ENCODE measurements at places on chromosomes 5 and 9. TPM values are rescaled to one million over a fixed set of nuclear protein-coding genes. Genes with fewer than 3 reads are reported as not detected.

DNA sequence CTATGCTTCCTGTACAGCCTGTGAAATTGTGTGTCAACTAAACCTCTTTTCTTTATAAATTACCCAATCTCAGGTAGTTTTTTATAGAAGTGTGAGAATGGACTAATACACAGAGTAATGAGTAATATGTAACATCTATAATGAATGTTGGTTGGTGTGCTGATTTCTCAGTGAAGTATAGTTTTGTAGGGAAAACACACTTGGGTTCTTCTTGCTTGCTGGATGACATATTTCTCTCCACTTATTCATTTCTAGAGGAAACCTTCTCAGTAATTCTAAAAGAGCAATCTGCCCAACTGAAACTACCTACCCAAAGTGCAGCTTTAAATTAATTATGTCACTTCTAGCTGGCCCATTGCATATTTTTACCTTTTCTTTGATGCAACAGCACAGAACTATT is 81.1 kb upstream of the RORB start:
- no peak for DNase-seq
- no peak overlapping the region for H3K27ac ChIP-seq
- H3K4me3 ChIP-seq: no peak overlapping the region
- no peaks in the 10 kb centered on the region for H3K36me3 ChIP-seq
- no peaks in the 10 kb centered on the region for H3K27me3 ChIP-seq

Gene ACO1
- 158 TPM for polyA plus RNA-seq

GRCh38 chr9:89923961-89924504 is 319.2 kb downstream of the GADD45G start:
- no peak overlapping the region for H3K27ac ChIP-seq
- peaks cover 3% of the 10 kb centered on the region for H3K27me3 ChIP-seq
- H3K4me1 ChIP-seq: no peaks in the 10 kb centered on the region
- no peak overlapping the region for H3K4me3 ChIP-seq

Gene GMCL2
- polyA plus RNA-seq: not detected

Gene FOXD4L3
- polyA plus RNA-seq: not detected

DNA sequence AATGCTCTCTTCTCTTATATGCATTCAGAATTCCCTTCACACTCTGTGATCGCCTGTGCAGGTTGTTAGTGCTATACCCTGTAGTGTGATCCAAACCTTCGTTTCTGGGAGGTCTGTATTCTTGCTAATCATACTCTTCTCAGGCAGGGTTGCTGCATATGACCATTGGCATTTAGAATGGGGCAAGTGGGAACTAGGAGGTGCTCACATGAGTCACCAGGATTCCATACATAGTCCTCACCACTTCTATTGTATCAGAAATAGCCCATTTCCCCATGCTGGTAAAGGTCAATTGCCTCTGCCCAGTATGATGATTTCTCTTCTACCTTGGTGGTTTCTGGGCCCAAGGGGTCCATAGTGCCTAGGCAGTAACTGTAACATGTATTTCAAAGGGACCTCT is 443.5 kb upstream of the CDH6 start:
- no peaks in the 10 kb centered on the region for H3K4me1 ChIP-seq
- no peaks in the 10 kb centered on the region for H3K36me3 ChIP-seq
- H3K27ac ChIP-seq: no peak overlapping the region
- H3K4me3 ChIP-seq: no peak overlapping the region

DNA sequence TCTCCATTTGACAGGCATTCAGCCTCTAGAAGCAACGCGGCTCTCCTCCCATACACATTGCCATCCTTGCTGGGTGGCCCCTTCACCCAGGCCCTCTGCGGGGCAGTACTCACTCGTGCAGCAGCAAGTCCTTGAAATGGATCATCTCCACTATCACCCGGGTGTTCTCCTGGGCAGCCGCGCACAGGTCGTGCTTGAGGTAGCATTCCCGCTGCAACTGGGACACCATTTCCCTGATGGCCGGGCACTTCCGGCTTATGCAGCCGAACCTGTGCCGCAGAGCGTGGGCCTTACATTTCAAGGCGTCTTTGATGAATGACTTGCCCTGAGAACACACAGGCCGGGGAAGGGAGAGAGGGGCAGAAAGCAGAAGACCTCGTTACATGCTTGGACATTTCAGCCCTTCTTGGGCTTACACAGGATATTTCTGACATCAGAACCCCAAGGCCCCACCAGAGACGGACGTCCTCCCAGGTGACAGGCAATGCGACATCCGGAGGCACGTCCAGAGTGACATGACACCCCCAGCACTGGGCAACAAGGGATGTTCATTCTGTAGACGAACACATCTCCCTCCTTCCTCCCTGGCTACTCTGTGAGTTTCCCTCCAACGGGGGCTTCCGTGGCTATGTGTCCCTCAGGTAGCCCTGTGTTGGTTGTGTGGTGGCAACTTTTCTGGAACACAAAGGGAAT is 5.0 kb downstream of the STC2 start:
- H3K4me3 ChIP-seq: no peak overlapping the region
- H3K27me3 ChIP-seq: no peaks in the 10 kb centered on the region
- H3K4me1 ChIP-seq: peaks cover 36% of the 10 kb centered on the region
- H3K36me3 ChIP-seq: peaks cover 15% of the 10 kb centered on the region

Gene ZDHHC12
- polyA plus RNA-seq: 27.3 TPM

DNA sequence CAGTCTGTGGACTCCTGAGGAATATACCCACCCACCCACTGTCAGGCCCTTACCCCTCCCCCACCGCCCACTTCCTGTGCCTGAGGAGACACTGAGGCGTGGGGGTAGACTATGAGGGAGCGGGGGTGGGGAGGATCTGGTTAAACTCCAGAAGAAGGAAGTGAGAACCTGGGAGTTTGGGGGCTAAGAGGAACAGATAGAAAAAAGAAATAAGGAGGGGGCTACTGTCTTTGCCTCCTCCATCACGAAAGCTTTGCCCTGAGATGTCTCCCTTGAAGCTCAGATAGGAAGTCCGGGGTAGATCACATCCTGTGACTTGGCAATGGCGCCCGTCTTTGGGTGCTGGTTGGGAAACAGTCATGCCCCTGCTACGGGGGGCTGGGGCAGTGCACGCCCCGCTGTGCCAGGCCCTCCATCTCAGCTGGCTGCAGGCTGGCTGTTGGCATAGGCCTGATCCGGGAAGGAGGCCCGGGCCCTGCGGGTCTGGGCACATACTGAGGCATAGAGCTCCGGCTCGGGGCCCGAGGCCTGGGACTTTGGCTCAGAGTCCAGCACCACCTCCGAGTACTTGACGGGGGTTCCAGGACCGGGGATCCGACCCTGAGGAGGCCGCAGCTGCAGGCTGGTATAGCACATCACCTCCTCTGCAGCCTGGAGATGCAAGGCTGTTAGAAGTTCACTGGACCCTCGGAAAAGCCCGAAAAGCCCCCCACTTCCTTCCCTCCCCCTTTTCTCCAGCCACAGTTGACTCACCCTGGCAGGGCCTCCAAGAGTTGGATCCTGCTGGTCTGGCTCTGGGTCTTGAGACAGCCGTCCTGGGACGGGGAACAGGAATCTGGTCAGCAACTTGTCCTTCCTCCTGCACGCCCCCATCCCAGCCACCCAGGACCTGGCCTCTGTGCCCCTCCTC is 1.0 kb downstream of the SIT1 start:
- H3K36me3 ChIP-seq: no peaks in the 10 kb centered on the region
- no peaks in the 10 kb centered on the region for H3K27me3 ChIP-seq
- no peak for DNase-seq
- H3K4me1 ChIP-seq: peaks cover 5% of the 10 kb centered on the region

DNA sequence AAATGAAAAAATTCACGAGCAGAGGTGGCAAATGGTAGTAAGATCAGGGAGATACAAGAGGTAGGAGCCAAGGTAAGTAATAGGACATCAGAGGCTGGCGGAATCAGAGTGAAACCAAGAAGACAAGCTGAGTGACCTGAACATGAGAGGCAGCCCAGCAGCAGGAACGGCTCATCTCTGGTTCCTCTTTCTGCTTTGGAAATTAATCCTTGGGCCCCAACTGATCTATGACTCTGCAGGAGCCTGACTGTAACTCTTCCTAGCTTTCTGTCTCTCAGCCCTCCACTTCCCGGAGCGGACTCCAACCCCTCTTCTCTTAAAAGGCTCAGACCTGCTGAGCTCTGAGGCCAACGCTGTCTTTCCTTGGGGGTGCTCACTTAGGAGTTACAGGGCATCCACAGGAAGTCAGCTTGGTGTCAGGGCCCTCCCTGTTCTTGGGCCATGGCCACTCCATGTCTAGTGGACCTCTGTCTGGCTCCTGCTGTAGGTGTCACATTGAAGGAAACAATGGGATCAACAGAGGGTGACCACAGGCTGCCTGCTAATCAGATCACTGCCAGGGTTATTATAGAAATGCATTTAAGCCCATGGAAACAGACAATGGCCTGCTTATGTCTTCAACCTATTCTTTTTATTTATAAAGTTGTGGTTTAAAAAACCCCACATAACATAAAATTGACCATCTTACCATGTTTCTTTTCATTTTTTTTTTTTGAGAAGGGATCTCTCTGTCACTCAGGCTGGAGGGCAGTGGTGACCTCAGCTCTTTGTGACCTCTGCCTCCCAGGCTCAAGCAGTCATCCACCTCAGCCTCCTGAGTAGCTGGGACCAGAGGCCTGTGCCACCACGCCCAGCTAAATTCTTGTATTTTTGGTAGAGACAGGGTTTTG is 22.5 kb upstream of the SHB start:
- H3K4me1 ChIP-seq: no peaks in the 10 kb centered on the region
- no peaks in the 10 kb centered on the region for H3K36me3 ChIP-seq
- no peak for DNase-seq
- H3K27me3 ChIP-seq: no peaks in the 10 kb centered on the region
- no peak overlapping the region for H3K27ac ChIP-seq

Gene TMC1
- 0.27 TPM for polyA plus RNA-seq

DNA sequence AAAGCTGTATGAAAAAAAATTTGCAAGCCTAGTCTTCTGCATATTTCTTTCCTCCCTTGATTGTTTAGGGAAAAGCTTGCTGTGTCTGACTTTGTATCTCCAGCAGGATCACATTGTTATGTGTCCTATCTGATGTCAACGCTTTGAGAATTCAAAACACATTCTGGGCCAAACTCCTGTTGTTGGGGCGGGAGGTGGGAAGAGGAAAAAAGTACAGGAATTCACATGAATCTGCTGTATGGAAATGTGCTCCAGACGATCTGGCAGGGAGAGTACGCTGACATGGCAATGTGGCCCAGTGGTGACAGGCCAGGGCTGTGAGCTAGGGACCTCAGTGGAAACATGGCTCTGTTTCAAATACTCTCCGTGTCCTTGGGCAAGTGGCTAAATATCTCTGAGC is 87.4 kb upstream of the GNA14 start:
- H3K27ac ChIP-seq: no peak overlapping the region
- no peaks in the 10 kb centered on the region for H3K4me1 ChIP-seq
- no peak overlapping the region for H3K4me3 ChIP-seq

Gene TMEM252
- polyA plus RNA-seq: not detected

DNA sequence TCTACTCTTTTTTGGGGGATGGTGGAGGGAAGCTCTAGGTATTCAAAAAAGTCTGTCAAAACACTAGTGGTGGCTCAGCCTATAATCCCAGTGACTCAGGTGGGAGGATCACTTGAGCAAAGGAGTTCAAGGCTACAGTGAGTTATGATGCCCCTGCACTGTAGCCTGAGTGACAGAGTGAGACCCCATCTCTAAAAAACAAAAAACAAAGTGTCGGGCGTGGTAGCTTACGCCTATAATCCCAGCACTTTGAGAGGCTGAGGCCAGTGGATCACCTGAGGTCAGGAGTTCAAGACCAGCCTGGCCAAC is 15.8 kb upstream of the SLC35D2 start:
- H3K4me1 ChIP-seq: peaks cover 3% of the 10 kb centered on the region
- no peaks in the 10 kb centered on the region for H3K27me3 ChIP-seq
- no peak overlapping the region for H3K4me3 ChIP-seq
- no peaks in the 10 kb centered on the region for H3K36me3 ChIP-seq
- no peak overlapping the region for H3K27ac ChIP-seq

GRCh38 chr5:171848911-171849520 is 63.4 kb downstream of the SMIM23 start:
- DNase-seq: no peak
- H3K27me3 ChIP-seq: no peaks in the 10 kb centered on the region
- no peak overlapping the region for H3K27ac ChIP-seq
- no peaks in the 10 kb centered on the region for H3K36me3 ChIP-seq

GRCh38 chr5:57772512-57772911 is 289.9 kb upstream of the ACTBL2 start:
- no peak overlapping the region for H3K4me3 ChIP-seq
- no peak for DNase-seq
- H3K4me1 ChIP-seq: peaks cover 4% of the 10 kb centered on the region
- no peaks in the 10 kb centered on the region for H3K36me3 ChIP-seq
- H3K27ac ChIP-seq: no peak overlapping the region
- no peaks in the 10 kb centered on the region for H3K27me3 ChIP-seq

All from fibroblast of lung (primary cell).